ENCODE measurements at places on chromosomes 13 and 19.

DNA sequence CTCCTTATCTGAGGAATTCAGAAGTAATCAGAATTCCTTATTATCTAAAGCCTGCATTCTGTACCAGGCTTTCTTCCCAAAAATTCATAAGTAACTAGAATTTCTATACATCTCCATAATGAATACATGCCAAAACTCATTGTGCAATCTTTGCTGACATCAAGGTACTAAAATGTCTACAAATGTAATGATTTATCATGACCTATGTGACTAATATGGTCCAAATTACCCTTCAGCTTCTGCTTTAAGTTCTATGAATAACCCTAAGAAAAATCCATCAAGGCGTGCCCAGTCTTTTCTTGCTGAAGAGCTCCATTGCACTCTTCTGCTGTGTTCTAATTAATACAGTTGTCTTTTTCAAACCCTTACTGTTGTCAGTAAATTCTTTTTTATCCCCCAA lies 58.5 kb upstream of the SLITRK1 start:
- no peak for DNase-seq

DNA sequence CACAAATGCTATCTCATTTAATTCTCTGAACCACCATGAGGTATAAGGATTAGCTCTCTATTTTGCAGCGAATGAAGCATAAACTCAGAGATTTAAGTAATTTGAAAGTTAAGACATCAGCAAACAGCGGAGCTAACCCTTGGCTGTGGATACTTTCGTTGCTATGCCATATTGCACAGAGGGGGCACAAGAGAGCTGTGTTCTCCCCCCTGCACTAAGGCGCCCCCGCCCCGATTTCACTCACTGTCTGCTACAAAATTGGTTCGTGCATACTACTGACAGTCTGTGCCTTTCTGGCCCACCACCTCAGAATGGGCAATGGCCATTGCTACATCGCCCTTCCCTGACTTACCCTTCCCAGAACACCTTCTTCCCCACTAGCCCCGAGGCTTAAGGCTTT lies 105.7 kb upstream of the OBI1 start:
- DNase-seq = no peak

DNA sequence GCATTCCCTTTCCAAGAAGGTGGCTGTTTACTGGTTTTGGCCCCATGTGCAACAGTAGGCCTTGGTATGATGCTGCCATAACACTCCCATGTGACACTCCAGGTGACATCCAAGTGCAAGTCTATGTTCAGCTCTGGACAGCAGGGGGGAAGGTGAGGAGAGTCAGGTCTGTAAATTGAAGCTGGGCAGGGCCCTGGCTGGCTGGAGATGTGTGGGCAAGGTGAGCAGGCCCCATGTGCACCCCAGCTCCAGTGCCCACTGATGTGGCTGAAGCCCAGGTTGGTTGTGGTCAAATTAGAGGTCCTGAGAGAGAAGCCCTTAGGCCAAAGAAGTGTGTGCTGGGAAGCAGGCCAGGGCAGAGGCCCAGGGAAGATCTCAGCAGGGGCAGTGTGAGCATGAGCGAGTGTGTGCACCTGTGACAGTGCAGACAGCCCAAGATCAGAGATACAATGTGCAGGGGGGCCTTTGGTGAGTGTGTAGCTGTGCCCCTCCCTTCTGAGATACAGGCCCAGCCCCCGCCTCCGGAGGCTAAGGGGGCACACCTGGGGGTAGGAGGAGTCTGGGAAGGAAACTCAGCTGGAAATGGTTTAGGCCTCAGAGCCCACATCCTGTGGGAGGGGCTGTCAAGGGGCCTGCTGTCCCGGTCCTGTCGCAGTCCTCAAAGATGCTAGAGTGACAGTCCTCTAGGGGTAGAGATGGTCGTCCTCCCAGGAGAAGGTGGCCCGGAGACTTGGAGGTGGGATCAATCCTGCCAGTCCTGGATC lies 18.6 kb downstream of the DEDD2 start:
- no peak for DNase-seq

- no peak for DNase-seq
Measured at GRCh38 chr13:75432045-75432444, 49.9 kb downstream of the TBC1D4 start.

DNA sequence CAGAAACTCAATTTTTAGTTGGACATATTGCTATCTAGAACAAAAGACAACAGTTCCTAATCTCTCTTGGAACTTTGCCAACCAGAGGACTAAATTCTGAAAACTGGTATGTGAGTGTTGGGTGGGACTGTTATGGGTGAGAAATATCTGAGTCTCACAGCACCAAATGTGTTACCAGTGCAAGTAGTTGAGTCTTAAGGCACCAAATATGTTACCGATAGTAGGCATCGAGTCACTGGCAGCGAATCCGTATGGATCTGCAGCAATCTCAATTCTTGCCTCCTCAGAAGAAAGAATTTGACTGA lies 575.2 kb downstream of the DACH1 start:
- DNase-seq = no peak

DNA sequence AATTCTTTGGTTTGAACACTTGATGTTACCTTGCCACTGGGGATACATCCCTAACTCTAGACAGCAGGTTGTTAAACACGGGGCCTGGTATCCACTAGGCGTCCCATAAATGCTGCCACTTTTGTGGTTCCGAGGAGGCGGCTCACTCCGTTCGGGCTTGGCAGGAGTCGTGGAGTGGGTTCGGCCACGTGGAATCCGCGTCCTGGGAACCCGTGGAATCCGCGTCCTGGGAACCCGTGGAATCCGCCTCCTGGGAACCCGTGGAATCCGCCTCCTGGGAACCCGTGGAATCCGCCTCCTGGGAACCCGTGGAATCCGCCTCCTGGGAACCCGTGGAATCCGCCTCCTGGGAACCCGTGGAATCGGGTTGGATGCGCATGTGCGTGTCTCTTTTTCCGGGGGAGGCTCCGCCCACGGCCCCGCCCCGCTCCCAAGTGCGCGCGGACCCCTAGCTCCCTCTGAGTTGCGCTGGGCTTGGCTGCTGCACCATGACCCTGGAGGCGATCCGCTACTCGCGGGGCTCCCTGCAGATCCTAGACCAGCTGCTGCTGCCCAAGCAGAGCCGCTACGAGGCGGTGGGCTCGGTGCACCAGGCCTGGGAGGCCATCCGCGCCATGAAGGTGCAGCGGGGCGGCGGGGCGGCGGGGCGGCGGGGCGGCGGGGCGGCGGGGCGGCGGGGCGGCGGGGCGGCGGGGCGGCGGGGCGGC lies at the start of gene MRI1:
MRI1 (plus strand) TSS at position 422 of the 707 bp plus-strand sequence; CDS start at position 489, 67 bp downstream.
- peak; percentile 90 for DNase-seq

GRCh38 chr19:46579361-46579879 lies 21.7 kb upstream of the CALM3 start:
- DNase-seq = no peak

DNA sequence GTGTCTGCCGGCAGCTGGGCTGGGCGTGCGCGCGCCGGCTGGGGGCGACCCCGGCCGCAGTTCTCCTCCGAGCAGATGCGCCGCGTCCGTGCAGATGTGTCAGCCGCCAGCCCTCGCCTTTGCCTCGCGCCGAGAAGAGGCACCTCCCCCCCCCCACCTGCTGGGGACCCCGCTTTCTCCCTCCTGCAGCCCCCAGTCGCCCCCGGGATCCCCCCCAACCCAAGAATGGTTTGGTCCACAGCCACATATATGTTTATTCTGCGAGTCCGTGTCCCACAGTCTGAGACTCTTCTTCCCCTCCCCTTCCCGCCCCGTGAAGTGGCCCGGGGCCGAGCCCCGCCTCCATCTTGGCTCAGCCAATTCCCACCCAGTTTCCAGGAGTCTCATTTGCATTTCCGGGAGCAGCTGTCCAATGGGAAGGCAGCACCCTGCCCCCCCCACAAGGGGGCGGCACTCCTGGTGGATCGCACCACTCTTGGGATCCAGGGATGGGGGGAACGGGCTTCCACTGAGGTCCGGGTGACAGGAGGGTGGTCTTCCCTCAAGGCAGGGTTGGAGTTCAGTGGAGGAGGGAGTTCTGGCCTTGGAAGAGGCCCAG lies 8.6 kb downstream of the ISOC2 start:
- peak; percentile 56 for DNase-seq

DNA sequence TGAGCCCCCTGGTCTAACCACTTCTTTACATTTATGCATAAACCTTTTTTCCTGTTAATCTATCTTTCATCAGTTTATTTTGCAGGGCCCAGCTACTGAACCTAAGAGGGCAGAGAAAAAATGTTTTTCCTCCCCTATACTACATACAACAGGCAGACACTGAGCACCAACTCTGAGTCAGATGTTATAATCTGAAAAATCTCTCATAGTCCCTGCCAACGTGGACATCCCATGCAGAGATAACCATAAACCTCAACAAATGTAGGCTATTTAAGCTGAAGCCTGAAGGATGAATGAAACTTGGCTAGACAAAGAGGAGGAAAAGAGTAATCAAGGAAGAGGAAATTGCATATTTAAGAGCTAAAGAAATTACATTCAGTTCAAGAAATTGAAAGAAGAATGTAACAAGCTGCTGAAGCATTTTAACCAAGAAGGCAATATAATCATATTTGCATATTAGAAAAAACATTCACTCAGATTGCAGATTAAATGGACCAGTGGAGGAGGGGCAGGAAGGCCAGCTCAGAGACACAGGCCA lies 2.6 kb downstream of the NEK3 start:
- no peak for DNase-seq

DNA sequence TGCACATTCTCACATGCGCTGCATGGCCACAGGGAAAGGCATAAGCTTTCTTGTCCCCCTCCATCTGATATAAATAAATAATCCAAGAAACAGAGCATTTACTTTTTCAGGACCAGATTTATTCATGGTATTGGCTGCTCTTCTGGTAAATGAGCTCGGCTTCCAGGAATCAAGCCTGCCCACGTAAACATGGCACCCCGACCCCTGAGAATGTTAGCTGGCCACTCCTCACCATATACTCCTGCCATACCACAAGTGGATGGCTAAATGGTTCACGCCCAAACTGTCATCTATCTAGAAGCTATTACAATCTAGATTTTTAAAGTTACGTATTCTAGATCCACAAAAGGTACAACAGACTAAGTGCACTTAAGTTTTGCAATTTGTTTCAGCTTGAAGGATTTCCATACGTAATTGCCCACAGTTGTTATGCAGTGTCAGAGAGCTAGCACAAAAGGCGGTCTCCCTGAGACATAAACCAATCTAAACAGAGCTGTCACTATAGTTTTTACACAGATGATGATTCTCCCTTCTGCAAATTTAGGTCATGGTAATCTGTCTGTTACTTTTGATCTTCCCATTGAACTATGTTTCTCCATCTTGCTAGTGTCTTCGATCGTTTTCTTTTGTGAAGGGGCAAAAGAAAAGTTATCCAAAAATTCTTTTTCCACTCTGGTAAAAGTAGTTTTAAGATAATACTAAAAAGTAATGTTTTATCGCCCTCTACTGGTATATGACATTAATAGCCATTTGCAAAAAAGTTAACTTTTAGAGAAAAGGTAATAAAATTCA lies 16.2 kb upstream of the FOXO1 start:
- no peak for DNase-seq

- no peak for DNase-seq
Measured at GRCh38 chr13:92671821-92672220, 554.8 kb upstream of the GPC6 start.

GRCh38 chr19:3057275-3057714 lies 5.0 kb downstream of the TLE5 start:
- DNase-seq = no peak

GRCh38 chr19:10294368-10294697 lies 4.6 kb downstream of the ICAM5 start:
- DNase-seq = no peak

GRCh38 chr13:27691207-27691606 lies 69.5 kb downstream of the POLR1D start:
- DNase-seq = no peak

GRCh38 chr19:31175564-31176348 lies 173.5 kb downstream of the TSHZ3 start:
- no peak for DNase-seq

DNA sequence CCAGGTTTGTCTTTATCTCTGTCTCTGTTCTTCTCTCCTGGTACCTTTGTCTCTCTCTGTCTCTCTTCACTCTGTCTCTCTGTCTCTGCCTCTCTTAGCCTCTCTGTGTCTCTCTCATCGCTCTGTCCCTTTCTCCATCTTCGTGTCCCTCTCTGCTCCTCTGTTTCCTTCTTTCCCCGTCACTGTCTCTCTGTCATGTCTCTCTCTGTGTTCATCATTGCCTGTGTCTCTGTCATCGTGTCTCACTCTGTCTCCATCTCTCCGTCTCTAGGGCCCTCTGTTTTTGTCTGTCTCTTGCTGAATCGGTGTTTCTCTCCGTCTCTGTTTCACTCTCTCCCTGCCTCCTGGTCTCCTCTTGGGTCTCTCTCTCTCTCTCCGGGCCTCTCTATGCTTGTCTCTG lies 2.9 kb upstream of the KCNN4 start:
- no peak for DNase-seq

GRCh38 chr13:95660981-95661581 lies 15.9 kb upstream of the DNAJC3 start:
- DNase-seq = no peak

GRCh38 chr19:2223959-2224358 lies 12.2 kb downstream of the PLEKHJ1 start:
- peak; percentile 89 for DNase-seq

DNA sequence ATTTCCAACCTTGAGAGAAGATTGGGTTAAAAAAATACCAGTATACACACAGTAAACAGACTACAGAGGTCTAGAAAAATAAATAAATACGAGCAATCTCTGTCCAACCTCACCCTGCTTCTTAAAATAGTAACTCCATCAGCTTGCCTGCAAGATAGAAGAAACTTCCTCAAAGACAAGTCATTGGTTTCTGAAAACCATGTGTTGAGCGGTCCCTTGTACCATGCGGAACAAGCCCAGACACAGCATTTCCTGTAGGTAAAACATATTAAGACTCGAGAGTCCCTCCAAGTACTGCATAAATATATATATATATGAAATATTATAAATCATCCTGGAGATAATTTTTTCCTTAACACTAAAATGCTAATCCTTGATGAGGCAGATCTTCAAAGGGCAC lies 157.4 kb downstream of the MZT1 start:
- DNase-seq = no peak
